Smooth muscle cell of the umbilical artery (primary cell): ENCODE measurements at places on chromosomes 4 and X. TPM values are rescaled to one million over a fixed set of nuclear protein-coding genes. Genes with fewer than 3 reads are reported as not detected.

The CACNA1F gene
- total RNA-seq, result not detected in 2 replicates

The PDE6B gene
- 0.32 and 1.2 TPM in 2 replicates for total RNA-seq

The TBCK gene
- total RNA-seq, result 44.5 and 54.0 TPM in 2 replicates

The FREM3 gene
- not detected in 2 replicates for total RNA-seq

The DMRTC1 gene
- not detected in 2 replicates for total RNA-seq

The GPM6B gene
- total RNA-seq, result not detected in 2 replicates

The AIFM1 gene
- total RNA-seq, result 18.1 and 23.7 TPM in 2 replicates

The TREX2 gene
- total RNA-seq, result 0.18 and 1.8 TPM in 2 replicates

The DKK2 gene
- 0.92 and 1.8 TPM in 2 replicates for total RNA-seq

The TBX22 gene
- not detected in 2 replicates for total RNA-seq
